ENCODE measurements at places on chromosomes 2 and 18.

DNA sequence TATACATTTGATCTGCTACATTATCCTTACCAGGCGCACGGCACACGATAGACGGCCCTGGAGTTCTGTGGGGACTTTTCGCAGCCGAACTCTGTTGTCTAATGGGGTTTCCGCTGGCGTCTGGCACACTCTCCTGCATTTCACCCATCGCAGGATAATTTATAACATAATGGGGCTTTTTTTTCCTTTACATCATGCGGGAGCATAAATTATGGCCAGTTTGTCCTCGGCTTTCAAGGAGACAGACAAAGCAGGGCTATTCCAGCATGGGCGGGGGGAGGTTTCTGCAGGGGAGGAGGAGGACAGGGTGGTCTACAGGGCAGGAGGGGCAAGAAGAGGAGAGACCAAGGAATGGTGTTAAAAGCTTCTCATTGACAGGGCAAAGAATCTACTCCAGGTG lies 279.8 kb downstream of the CELF4 start:
- no peak for DNase-seq

- no peak for DNase-seq
Measured at GRCh38 chr2:3476321-3476984, 42.9 kb downstream of the ADI1 start.

- DNase-seq = peak; percentile 64
Measured at GRCh38 chr2:74573747-74574562, 19.4 kb downstream of the DOK1 start.

DNA sequence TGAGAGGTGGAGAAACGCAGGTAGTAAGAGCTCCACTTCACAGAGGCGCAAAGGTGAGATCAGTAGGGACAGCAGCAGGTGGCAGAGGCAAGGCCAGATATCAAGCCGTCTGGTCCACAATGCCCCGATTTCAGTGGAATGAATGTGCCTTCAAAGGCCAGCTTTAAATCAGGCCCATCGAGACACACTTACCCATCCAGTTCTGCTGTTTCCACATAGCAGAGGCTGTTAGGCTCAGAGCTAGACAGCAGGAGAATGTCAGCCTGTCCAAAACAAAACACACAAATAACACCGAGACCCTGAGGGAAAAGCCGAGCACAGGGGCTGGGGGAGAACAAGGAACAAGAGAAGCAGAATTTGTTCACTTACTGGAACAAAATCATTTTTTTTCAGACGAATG lies 75.8 kb upstream of the NARS1 start:
- no peak for DNase-seq

- DNase-seq = no peak
Measured at GRCh38 chr18:41881285-41881684, 73.7 kb upstream of the PIK3C3 start.

DNA sequence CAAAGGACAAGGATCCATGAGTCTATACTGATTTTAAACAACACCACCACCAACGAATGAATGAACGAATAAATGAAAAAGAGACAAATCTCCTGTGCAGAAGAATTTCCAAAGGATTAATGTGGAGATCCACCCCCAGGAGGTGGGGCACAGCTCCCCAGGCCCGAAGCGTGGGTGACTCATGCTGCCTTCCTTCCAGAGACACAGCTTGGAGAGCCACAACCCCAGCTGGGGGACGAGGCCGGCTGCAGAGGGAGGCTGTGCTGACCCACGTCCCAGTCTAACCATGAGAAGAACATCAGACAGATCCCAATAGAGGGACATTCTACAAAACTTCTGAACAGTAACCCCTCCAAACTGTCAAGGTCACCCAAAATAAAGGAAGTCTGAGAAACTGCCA lies 557.3 kb upstream of the SALL3 start:
- DNase-seq = no peak

DNA sequence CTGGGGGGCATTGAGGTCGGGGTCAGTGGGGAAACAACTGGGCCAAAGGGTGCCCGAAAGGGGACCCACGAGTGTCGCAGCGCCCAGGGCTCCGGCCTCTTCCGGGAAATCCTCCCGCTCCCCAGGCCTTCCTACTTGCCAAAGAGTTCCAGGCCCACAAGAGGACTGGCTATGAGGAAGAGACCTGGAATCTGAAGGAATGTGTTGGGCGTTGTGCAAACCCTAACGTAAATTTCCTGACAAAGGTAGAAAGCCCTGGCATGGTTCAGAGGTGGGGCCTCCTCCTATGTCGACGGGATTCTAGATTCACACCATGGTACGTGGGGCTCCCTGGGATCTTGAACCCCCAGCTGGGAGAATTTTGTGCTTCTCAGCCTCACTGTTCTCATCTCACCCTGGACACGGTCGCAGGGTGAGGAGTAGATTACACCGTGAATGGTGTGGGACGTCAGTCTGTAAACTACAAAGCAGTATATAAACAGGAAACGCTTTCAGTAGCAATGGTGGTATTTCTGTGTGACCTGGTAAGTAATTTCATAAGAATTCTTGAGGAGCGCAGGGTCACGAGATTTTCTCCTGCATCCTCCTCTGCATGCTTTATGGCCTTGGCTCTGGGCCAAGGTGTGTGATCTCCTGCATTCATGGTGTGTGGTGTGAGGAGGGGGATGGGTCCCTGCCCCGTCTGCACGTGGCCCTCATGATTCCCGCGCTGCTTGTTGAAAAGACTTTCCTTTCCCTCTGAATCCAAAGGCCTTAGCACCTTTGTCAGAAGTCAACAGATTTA lies 868 bp downstream of the HSBP1L1 start:
- peak; percentile 71 for DNase-seq

DNA sequence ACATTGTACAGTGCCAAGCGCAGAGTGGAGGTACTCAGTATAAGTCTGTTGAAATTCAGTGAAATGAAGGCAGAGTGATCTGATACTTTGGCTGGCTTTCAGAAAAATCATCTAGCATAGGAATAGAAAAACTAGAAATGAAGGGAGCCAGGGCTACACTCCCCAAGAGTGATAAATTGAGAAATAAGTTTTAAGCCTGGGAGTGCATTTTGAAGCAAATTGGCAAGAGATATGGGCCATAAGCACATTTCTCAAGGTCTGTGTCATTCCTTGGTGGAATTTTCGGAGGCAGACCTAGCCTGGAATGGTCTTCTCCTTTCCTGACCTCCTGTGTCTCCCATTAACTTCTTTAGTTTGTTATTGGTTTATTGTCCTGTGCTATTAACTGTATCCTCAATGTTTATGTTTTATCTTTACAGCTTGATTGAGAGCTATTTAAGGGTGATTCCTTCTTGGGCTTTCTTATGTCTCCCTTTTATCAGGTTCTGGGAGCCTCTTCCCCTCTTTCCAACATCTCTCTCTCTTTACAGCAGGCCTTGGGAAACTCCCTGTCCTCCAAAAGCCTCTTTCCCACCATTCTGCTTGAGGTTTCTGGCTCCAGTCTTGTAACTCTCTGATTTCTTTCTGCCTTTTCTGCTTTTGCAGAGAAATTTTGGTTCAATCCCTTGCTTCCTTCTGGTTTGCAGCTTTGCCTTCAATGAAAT lies 649.5 kb downstream of the SLC4A3 start:
- no peak for DNase-seq

Measured in SW 1271 (cell line).